Breast epithelium (tissue), 4 donors: ENCODE measurements at places on chromosomes 2 and 18.

GRCh38 chr2:163553601-163554000 is 182.2 kb downstream of the FIGN start:
- DNase-seq, result no peak

DNA sequence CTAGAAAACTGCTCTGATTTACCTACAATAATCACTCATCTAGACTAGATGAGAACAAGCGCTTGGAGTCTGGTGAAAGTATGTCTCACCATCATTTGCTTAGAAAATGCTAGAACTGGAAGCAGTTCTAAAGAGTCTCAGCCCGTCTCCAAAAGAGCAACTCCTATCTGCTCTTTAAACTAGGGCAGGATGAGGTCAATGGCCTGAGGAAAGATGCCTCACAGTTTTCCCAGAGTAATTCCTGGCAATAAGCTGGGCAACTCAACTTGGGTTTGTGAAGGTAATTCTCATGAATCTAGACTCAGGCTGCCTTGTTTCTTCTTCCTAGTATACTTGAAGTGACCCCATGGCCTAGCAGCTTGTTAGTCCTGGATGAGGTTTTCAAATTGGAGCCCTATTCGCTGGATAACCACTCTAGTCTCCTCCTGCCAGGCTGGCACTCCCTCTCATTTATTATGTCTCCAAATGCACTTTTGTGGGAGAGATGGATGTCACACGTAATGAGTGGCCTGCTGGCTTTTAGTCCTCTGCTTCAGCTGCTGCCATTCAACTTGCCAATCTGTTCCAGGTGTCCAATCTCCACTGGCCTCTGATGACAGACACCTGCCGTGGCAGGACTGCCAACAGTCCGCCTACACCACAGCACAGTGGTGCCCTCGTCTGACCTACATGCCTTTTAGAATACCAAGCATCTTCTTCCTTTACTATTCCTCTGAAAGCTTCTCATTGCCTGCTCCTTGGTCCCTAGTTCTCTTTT is 80.9 kb downstream of the CABYR start:
- no peak for DNase-seq

DNA sequence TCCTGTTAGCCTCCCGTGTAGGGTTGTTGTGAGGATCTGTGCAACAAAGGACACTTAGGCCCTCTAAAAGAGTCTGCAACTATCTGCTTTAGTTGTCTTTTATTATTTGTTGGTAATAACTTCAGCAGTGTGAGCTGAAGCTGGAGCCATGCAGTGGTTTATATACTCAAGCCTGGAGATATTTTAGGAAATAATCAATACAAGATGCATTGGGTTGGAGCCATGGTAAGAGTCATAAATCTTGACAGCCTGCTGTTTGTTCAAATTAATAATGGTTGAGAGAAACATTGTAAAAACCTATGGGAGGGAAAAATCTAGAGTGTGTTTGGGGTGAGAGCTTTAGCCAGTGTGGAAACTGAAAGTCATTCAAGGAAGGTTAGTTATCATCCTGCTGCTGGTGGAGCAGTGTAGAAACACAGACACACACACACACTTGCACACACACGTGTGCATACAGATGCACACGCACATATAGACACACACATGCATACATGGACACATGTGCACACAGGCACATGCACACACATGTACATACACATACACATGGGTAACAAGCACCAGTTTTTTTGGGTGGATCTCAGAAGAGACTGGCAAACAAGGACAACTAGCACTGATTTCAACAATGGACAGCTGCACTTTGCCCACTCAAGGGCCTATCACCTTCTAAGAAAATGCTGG is 51.0 kb downstream of the ACOXL start:
- DNase-seq, result no peak

DNA sequence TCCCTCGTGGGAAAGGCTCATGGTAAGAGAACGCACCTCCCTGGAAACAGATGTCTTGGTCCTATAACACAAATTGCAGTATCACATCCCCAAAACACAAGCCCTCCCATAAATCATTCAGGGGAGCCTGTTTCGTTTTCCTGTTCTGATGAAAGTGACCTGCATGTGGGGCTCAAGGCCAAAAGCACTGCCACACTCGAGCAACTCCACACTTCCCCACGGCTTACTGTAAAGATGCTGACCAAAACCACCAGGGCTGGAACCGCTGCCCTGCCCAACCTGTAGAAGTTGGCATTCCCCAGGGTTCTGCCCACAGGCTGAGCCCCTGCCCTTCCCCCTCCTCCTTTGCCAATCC is 139.7 kb downstream of the BCL11A start:
- DNase-seq, result no peak
